Foreskin keratinocyte (primary cell): ENCODE measurements at places on chromosomes 7 and 10. TPM values are rescaled to one million over a fixed set of nuclear protein-coding genes. Genes with fewer than 3 reads are reported as not detected.

Gene PIK3CG
- not detected in 2 replicates for total RNA-seq

Gene AKR1C8
- not detected in 2 replicates for total RNA-seq

Gene CYP2W1
- total RNA-seq = not detected in 2 replicates

Gene PRPS1L1
- not detected in 2 replicates for total RNA-seq

Gene OR6V1
- total RNA-seq = not detected in 2 replicates
